ENCODE measurements at places on chromosomes 5 and 9.
A peak's percentile ranks its signal among the peaks of the same experiment; 100 is the strongest.

GRCh38 chr9:98231770-98232478, 23.5 kb downstream of the TBC1D2 start:
- no peak for DNase-seq

GRCh38 chr9:133406480-133407307, 11.1 kb downstream of the REXO4 start:
- peak; percentile 71 for DNase-seq

- DNase-seq = no peak
Measured at GRCh38 chr9:76180541-76180940, 213.7 kb downstream of the RFK start.

GRCh38 chr9:134914501-134914834, 3.2 kb downstream of the FCN1 start:
- DNase-seq = no peak

DNA sequence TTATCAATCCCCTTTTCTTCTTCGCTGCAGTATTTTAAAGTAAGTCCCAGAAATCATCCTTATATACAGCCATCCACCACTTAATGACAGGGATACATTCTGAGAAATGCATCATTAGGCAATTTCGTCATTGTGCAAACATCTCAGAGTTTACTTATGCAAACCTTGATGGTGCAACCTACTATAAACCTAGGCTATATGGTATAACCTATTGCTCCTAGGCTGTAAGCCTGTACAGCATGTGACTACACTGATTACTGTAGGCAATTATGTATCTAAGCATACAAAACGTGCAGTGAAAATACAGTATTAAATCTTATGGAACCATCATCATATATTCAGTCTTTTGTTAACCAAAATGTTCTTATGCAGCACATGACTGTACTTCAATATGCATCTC, 36.8 kb downstream of the SAXO1 start:
- DNase-seq = no peak

- no peak for DNase-seq
Measured at GRCh38 chr9:33348998-33349397, 53.4 kb downstream of the AQP7 start.

DNA sequence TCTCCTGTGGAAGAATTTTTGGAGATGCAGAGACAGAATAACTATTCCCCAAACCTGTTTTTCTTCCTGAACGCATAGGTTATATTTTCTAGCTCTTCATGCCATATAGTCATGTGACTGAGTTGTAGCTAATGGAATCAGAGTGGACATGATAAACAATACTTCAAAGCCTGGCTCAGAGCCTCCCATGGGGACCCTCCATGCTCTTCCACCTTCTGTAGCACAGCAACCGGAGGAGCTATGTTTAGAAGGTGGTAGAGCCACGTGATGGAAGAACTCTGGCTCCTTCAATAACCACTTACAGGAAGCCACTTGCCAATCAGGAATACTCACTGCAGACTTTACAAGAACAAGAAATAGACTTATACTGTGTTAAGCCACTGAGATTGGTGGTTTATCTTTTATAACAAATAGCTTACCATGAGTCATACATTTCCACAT, 39.2 kb downstream of the NADK2 start:
- peak; percentile 3 for DNase-seq

DNA sequence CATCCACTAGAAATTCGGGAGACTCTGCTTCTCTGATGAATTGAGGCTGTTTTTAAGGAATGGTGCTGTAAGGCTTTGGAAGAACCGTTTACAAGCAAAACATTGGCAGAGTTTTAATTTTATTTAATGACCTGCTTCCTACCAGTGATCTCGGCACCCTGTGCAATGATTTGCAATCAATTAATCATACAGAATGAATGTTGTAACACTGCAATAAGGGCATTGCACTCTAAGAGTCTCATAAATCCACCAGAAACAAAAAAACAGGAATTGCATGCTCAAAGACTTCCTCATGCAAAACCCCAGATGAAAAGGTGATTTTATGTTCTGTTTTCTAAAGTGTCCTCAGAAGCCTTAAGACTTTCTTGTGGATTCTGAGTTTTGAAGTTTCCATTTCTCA, 295.7 kb downstream of the ARHGEF28 start:
- no peak for DNase-seq

DNA sequence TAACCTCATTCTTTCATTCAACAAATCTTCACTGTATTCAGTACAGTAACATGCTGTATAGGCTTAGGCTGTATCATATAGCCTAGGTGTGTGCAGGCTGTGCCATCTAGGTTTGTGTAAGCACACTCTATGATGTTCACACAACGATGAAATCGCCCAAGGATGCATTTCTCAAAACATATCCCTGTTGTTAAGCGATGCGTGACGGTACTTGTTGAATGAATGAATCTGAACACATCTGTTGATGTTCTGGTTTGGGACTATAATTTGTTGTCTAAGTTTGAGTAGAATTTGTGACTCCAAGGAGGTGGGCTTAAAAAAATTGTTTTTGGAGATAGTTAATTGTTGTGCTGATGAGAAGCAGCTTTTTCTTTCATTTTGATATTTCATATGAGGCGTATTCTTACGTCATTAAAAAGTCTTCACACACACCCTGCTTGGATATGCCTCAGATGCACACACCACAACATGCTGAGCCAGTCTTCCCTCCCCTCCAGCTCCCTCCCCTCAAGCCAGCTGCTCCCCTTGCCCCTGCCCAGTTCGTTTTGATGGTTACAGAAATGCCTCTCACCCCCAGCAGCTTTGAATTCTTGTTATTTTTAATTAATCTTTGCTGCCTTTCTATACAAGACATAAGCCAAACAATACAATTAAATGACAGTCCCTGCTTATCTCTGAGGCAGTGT, 5.5 kb upstream of the PSAT1 start:
- no peak for DNase-seq

GRCh38 chr5:136094913-136095641, 37.6 kb upstream of the SMAD5 start:
- no peak for DNase-seq

DNA sequence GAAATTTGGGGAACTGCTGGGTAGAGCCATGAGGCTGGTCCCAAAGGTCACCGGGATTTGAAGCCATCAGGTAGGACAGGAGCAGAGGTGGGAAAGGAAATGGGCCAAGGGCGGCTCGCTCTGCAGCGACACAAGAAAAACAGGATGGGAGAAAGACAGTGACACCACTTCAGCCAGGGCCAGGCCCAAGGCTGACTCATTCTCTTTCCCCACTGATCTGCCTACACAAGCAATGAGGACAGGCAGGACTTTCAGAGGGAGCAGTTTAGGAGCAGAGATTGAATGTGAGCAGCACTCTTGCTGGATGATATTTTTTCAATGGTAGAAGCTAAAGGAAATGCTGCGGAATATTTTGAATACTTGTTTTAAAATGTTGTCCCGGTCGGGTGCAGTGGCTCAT, 3.5 kb downstream of the RUFY1 start:
- DNase-seq = no peak

GRCh38 chr5:173907686-173908371, 19.7 kb downstream of the CPEB4 start:
- peak; percentile 30 for DNase-seq

- no peak for DNase-seq
Measured at GRCh38 chr5:102722931-102723330, 32.2 kb upstream of the PAM start.

GRCh38 chr5:128384068-128384467, 154.0 kb downstream of the FBN2 start:
- no peak for DNase-seq

GRCh38 chr9:4415281-4415680, 75.0 kb upstream of the SLC1A1 start:
- DNase-seq = no peak

- no peak for DNase-seq
Measured at GRCh38 chr5:81315830-81316229, 14.4 kb downstream of the ZCCHC9 start.

GRCh38 chr5:173165177-173166016, 21.1 kb downstream of the BNIP1 start:
- no peak for DNase-seq

DNA sequence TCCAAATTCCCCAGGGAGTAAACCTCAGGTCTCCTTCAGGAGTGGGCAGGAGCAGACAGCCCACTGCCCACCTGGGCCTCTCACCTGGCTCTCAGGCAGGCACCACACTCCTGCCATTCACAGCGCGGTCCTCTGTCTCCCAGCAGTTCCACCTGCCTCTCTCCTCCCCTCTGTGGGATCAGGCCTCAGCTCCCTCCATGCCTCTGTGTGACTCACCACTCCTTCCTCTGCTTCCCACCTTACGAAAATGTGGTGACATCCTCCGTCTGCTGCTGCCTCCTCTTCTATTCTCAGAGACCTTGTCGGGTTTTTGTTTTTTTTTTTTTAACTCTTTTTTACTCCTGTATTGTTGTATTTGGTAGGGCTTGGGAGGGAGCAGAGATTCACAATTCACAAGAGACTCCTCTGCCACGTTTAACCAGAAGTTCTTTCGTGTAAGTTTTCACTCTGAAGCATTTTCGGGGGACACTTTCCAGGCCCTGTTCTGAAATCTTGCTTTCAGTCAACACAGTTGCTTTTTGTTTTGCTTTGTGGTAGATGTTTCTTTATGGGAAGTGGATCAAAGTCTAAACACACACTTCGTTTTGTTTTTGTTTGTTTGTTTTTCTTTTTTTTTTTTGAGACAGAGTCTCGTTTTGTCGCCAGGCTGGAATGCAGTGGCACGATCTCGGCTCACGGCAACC, 21.1 kb upstream of the CDKN2AIPNL start:
- DNase-seq = no peak

GRCh38 chr9:90059436-90059835, 454.6 kb downstream of the GADD45G start:
- DNase-seq = no peak

GRCh38 chr9:127360250-127360649, 36.7 kb upstream of the SLC2A8 start:
- DNase-seq = no peak

DNA sequence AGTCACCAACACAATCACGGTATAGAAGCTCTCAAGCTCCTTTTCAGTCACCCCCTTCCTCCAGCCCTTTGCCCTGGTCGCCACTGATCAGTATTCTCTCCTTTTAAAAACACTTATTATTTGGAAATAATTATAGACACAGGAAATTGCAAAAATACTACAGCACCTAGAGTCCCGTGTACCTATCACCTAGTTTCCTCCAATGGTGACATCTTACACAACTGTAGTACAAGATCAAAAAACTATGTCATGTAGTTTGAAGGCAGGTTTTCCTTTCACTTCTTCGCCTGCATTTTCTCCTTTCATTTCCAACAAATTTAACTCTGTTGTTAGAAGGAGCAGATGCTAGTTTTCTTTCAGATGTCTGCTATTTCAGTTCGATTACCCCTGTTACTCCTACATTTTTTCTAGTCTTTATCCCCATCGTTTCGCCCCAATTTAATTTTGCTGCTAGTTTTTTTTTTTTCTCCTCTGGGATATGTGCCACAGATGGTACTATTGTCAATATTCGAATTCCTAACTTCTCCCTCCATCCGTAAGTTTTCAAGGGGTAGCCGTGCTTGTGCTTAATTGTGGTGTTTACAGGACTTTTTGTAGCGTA, 612 bp upstream of the ATG10 start:
- DNase-seq = peak; percentile 77

DNA sequence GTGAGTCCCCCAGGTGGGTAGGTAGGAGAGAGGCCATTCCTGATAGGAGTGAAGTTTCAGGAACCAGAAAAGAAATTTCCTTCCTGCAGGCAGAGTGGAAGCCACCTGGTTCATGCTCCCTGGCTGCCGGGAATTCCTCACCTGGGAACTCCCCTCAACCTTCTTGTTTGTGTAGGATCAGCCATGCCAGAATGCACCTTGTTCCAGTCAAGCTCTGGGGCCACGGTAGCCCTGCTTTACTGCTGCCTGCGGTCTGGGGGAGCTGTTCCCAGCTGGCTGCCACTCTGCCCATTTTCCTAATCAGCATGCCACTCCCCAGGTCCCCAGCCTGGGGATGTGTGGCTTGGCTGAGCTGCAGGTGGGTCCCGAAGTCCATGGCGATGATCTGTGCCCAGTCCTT, 18.7 kb upstream of the B4GALT1 start:
- DNase-seq = no peak

DNA sequence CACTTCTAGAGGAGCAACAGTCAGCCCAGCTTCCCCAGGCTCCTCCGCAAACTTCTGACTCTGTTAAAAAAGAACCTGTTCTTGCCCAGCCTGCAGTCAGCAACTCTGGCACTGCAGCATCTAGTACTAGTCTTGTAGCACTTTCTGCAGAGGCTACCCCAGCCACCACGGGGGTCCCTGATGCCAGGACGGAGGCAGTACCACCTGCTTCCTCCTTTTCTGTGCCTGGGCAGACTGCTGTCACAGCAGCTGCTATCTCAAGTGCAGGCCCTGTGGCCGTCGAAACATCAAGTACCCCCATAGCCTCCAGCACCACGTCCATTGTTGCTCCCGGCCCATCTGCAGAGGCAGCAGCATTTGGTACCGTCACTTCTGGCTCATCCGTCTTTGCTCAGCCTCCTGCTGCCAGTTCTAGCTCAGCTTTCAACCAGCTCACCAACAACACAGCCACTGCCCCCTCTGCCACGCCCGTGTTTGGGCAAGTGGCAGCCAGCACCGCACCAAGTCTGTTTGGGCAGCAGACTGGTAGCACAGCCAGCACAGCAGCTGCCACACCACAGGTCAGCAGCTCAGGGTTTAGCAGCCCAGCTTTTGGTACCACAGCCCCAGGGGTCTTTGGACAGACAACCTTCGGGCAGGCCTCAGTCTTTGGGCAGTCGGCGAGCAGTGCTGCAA, 72.8 kb downstream of the NUP214 start:
- no peak for DNase-seq

DNA sequence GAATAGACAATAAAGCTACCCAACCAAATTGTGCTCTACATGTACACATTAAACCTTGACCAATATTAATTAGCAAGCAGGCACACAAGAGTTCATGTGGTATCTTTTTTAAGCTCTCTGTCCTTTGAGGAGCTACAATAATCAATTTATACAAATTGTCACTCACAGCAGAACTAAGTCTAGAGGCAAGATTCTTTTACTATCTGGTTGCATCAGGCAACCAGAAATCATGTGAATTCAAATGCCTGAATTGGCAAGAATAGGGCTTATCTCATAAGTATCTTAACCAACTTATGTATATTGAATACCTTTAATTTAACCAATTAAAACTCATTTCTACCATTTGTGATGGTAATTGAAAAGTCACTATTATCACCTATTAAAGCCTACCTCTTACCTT, 145.5 kb upstream of the HAPLN1 start:
- DNase-seq = peak; percentile 35

- DNase-seq = no peak
Measured at GRCh38 chr5:8060235-8060952, 191.4 kb downstream of the MTRR start.

- no peak for DNase-seq
Measured at GRCh38 chr5:6734781-6735180, 21.5 kb downstream of the TENT4A start.

Measured in OCI-M1 (cell line).